ENCODE measurements at places on chromosomes 5 and 9.

DNA sequence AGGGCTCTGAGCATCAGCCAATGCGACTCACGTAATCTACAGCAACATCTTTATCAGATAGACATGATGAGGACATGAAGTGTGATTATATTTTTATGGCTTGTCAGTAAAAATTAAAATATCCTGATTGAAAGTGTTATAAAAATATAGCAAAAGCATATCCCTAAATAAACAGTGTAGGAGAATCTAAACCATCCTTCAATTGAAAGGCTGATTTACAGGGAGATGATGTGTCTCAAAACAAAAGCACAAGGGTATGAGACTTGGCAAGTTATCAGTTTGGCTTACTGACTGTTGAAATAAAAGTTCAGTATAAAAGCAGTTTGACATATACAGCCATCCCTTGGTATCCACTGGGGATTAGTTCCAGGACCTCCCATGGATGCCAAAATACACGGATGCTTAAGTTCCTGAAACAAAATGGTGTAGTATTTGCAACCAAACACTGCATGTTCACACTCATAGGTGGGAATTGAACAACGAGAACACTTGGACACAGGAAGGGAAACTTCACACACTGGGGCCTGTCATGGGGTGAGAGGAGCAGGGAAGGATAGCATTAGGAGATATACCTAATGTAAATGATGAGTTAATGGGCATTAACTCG lies 149.9 kb upstream of the MAP1B start:
- DNase-seq, result no peak

DNA sequence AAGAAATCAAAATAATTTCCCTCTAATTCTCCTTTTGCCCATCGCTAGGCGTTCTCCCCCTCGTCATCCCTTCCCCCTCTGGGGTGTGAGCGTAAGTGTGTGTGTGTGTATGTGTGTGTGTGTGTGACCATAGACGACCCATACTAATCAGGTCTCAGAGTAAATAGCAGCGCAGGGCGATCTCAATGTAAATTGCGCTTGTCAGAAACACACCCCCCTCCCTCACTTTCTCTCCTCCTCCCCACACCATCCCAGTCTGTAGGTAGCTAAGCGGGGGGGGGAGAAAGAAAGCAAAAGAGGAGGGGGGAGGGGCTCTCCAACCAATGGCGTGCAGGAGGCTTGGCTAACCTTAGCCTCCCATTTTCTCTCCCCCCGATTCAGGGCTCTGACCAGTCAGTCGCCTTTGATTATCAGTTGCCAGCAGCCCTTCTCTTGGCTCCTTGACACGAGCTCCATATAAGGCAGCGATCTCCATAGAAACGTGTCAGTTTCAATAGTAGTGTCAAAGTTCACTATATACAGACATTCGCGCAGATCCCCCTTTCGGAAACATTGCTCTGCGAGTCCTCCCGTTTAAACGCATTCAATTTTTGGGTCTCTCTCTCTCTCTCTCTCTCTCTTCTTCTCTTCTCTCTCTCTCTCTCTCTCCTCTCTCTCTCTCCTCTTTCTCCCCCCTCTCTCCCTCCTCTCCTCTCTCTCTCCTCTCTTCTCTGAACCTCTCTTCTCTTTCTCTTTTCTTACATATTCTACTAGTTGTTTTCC lies at the start of gene NR2F1:
NR2F1 (plus strand) TSS at position 546 of the 762 bp plus-strand sequence. CDS start 1,802 bp downstream, outside the sequence.
- no peak for DNase-seq

GRCh38 chr5:56693220-56693579 lies 122.1 kb upstream of the MAP3K1 start:
- DNase-seq, result peak; percentile 68

DNA sequence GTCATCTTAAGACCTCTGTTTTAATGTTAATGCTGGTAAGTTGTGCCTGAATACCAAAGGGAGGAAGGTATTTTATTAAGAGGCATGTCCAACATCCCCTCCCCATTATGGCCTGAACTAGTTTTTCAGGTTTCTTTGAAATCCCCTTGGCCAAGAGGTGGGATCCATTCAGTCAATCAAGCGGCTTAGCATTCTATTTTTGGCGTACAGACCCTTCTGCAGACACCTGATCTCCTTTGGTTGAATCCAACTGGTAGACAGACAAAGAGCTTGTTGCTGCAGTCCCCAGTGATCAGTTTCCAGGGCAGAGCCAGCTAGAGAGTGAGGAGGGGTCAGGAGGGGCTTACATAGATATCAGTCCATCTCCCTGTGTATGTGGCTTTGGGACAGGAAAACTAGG lies 7.9 kb upstream of the KCNMB1 start:
- no peak for DNase-seq

DNA sequence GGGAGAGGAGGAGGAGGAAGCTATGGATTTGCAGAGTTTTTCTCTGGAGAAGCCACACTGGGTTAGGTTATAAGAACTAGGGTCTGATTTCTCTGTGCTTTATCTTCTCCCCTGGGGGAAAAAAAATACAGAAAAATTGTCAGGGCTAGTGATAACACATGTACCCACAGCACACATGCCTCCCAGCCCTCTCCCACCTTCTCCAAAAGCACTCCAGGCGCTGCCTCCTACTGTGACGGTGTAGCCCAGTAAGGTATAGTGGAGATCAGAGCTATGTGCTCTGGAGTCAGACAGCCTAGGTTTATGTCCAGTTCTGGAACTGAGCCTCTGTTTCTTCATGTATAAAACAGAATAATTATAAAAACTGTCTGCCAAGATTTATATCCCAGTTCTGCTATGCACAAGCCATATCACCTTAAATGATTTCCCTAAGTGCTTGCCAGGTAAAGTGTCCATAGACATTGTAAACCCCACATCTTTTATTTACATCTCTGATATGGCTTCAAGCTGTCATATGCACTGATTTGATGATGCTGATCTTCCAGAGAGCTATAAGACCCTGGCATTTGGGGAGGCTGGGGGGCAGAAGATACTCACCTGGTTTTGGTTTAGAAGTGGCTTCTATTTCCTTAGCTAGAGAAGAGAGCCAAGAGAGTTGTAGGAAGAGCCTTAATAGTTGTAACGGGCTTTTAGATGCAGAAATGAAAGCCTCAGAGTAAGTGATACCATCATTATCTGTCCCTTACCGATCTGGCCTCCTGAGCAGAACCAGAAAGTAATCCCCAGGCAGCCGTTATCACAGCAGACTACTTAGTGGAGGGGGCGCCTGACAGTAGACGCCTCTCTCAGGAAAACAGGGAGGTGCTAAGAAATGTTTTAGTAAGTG lies 7.6 kb downstream of the SLC1A3 start:
- DNase-seq, result no peak

GRCh38 chr9:11749396-11749795 lies 943.8 kb upstream of the TYRP1 start:
- DNase-seq, result no peak

- DNase-seq, result no peak
Observed at GRCh38 chr5:73028991-73029595, 73.3 kb downstream of the FCHO2 start.

GRCh38 chr9:16152276-16153101 lies 599.6 kb downstream of the CCDC171 start:
- no peak for DNase-seq

DNA sequence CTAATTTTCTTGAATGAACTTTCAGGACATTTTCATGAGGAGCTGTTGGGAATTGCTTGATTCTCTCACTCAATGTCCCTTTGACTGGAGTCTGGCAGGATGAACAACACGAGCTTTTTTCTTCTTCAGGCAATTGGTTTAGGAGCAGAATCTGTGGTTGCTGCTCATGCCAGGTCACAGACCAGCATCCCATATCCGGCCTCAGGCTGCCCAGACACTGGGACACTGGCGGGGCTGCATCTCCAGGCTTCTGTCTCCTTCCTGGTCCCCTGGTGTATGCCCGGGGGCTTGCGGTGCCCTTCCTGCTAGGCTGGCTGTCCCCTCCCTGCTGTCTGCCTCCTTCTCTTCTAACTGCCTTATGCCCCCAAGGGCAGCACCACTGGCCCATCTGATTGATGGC lies 311.5 kb upstream of the DAP start:
- DNase-seq, result no peak
